ENCODE measurements at places on chromosomes 2 and 18.

GRCh38 chr2:191941376-191941929 is 94.6 kb upstream of the CAVIN2 start:
- no peak for DNase-seq

- DNase-seq, result no peak
Observed at GRCh38 chr2:50620783-50621182, 411.1 kb downstream of the NRXN1 start.

- peak; percentile 96 for DNase-seq
Observed at GRCh38 chr2:138948070-138948539, 167.9 kb upstream of the NXPH2 start.

DNA sequence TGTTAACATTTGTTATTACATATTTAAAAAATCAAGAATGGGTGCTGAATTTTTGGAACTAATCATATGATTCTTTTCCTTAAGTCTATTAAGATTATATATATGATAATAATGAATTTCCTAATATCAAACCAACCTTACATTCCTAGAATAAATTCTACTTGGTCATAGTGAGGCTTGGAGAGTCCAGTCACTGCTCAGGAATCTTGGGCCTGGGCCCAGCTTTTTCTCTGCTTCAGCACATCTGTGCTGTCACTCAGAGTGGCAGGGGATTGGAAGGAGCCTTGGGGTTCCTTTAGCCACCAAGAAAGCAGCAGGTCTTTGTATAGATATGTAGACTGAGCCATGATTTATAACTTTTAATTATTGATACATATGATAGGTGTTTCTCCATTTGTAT is 19.9 kb upstream of the ZAP70 start:
- DNase-seq, result peak; percentile 59

DNA sequence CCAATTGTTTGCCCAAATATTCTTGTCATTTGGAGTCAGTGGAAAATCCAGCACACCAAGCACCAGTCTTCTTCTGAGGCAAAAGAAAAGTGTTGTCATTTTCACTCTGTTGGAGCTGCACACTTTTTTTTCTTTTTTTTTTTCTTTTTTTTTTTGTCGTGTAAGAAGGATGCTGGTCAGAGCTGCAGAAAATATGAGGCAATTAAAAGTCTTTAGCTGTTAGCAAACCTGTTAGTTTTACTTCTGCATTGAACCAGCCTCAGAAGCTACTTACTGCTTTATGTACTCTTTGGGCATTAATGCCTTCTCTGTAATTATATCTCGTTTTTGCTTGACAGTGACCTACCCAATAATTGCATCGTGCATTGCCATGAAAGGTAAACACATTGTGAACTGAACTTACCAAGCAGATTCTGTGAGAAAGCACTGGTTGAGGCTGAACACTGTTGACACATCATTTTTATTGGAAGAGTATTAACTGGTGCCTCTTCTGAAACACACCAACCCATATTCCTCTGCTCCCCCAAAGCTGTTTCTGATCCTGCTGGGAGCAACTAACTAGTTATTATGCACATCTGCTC is 165.4 kb downstream of the CAPN13 start:
- DNase-seq, result no peak

DNA sequence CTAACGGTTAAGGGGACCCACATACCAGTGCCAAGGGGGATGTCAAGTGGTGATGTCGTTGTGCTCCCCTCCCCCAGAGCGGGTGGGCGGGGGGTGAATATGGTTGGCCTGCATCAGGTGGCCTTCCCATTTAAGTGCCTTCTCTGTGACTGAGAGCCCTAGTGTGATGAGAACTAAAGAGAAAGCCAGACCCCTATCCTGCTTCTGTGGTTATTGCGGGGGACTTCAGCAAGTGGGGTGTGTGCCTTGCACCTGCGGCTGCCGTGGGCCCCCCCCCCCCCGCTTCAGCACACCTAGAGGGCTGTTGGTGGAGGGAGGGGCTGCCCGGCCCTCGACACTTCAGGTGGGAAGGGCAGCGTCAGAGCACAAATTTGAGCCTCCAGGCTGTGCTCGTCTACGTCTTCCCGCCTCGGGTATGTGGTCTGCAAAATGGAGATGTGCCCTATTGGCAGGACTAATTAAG is 6.1 kb downstream of the CTDSP1 start:
- DNase-seq, result no peak

- DNase-seq, result peak; percentile 68
Observed at GRCh38 chr2:182784777-182785176, 68.7 kb downstream of the DNAJC10 start.

GRCh38 chr2:106085181-106085940 is 108.7 kb downstream of the UXS1 start:
- DNase-seq, result peak; percentile 5
